ENCODE measurements at places on chromosomes 4 and X.

- no peak for DNase-seq
Observed at GRCh38 chr4:151485541-151486131, 76.7 kb downstream of the FHIP1A start.

DNA sequence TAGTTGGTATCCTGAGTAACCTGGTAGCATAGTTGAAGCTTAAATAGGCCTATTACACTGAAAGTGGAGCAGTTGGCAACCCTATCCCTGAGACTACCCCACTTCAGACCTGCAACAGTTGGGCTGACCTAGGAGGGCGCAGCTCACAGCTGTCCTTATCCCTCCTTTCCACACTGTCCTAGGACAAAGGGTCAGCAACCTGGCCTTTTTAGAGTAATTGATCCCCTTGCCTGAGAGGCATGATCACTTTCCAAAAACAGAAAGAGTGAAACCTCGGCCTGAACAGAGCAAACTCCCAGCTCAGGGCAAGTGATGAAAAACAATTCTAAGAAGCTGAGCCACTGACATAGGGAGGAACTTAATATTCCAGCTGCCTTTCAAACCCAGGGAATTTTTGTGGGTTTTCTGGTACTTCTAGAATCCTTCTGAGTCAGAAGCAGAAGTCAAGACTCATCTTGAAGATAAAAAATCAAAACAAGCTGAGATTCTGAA, 94.9 kb upstream of the MYOZ2 start:
- no peak for DNase-seq

GRCh38 chrX:113594123-113594841, 753.7 kb upstream of the AMOT start:
- no peak for DNase-seq

GRCh38 chrX:6228720-6229119, at the start of gene NLGN4X:
TSS of gene NLGN4X (minus strand) at chrX:6228867. CDS start at chrX:6151466, 77,401 bp downstream.
- DNase-seq: no peak

DNA sequence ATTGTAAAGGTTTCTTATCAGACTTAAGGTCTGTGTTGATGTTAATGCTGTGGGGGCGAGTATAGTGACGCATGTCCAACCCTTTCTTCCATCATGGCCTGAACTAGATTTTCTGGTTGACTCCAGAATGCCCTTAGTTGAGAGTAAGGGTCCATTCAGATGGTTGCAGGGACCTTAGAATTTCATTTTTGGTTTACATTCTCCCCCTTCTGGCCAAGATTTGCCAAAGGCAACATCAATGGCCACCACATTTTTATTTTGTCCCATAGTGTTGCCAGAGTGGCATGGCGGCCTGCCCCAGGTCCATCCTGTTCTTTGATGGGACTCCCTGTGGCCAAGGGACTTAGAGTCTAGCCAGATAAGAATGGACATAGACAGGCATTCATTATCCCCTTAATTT, 368.5 kb downstream of the GPM6A start:
- DNase-seq: no peak

DNA sequence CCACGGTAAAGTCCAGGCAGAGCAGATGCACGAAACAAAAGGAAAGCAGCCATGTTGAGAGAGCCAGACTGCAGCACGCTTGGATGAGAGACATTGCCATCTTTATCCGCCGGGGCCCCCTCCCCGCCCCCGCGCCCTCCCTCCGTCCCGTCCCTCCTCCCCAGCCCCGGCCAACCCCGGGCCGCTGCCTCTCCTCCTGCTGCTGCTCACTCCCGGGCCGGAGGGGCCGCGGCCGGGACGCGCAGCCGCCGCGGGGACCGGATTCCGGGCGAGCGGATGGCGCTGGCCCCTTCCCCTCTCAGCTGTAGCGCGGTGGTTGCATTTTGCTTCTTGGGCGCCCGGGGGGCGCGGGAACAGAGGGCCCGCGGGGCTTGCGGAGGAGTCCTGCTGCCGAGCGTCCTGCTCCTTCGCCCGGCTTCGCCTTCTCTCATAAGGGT, 542 bp downstream of the RNF150 start:
- peak; percentile 63 for DNase-seq

- no peak for DNase-seq
Observed at GRCh38 chrX:13177921-13178566, 133.6 kb upstream of the FAM9C start.

DNA sequence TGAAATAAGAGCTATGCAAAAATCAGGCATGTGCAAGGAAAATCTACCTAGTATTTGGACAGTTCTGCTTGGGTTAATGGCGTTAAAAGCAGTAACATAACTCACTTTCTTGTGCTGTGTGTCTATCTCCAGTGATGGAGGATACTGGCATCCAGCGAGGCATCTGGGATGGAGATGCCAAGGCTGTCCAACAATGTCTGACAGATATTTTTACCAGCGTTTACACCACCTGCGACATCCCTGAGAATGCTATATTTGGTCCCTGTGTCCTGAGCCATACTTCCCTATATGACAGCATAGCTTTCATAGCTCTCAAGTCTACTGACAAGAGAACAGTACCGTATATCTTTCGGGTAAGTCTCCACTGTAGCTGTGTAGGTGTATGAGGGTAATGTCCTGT, 2.6 kb downstream of the PRDM8 start:
- no peak for DNase-seq

DNA sequence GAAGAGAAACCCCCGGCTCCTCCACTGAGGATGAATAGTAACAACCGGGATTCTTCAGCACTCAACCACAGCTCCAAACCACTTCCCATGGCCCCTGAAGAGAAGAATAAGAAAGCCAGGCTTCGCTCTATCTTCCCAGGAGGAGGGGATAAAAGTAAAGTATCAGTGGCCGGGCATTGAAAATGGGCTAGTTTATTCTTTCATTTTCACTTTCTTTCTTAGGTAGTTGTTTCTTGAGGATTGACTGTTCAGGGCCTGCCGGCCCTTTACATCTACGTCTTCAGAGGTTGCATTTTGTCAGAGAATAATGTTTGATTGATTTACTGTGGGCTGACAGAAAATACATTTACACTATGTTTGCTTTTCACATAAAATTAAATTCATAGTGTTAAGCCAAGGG, 27.1 kb downstream of the PAK3 start:
- DNase-seq: no peak

GRCh38 chrX:129808158-129808828, 28.5 kb downstream of the SASH3 start:
- DNase-seq: no peak

GRCh38 chr4:54731976-54732375, 74.2 kb downstream of the KIT start:
- DNase-seq: no peak

DNA sequence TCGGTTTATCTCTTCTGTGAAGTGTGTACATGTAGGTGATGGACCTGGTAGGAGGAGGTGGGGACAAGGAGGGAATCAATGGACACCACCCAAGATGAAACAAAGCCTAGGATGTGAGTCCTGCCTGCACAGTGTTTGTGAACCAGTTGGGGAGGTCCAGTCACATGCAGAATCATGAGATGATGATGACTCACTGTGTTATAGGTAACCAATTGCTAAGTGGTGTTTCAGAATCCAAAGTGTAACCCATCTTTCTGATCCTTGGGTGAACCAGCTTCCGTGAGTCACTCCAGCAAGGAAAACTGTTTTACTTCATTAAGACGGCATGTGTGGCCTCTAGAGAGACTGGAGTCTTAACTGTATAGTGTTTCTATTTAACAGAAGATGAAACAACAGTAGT, 57.9 kb upstream of the HPF1 start:
- DNase-seq: no peak

- no peak for DNase-seq
Observed at GRCh38 chrX:10819973-10820372, 199.6 kb upstream of the MID1 start.

DNA sequence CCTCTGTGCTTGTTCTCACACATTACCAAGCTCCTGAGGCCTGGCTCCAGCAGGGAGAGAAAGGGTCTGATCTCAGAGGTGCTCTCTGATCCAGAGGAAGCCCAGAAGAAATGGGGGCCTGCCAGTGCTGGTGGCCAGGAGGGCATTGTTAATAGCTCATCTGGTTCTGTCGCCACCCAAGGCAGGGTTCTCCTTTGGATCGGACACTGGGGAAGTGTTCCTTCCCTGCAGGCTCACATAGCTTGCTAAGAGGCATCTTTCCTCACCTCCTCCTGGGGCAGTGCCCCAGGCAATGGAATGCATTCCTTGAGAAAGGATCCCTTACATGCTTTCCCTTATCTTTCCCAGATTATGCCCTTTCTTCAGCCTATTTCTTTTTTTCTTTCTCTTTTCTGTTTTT, 53.8 kb downstream of the RBM47 start:
- no peak for DNase-seq

DNA sequence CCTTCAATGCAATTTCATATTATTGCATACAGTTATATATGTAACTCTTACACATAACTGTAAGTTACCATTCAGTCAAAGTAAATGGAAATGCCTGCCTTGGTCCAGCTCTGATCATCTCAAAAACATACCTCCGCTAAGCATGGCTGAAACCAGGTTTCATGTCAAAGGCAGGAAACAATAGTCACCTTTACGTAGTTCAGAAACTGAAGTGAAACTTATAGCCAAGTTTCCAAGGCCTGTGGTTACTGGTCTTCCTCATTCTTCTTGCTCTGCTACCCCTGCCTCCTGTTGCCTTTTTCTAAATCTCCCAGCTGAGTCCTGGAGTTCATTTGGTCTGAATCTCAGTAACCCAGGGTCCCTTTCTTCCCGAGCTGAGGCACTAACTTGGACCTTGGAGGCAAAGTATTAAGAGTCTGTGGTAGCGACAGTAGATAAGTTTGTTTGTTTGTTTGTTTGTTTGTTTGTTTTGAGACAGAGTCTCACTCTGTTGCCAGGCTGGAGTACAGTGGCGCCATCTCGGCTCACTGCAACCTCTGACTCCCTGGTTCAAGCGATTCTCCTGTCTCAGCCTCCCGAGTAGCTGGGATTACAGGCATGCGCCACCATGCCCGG, 30.8 kb downstream of the DAPP1 start:
- no peak for DNase-seq

DNA sequence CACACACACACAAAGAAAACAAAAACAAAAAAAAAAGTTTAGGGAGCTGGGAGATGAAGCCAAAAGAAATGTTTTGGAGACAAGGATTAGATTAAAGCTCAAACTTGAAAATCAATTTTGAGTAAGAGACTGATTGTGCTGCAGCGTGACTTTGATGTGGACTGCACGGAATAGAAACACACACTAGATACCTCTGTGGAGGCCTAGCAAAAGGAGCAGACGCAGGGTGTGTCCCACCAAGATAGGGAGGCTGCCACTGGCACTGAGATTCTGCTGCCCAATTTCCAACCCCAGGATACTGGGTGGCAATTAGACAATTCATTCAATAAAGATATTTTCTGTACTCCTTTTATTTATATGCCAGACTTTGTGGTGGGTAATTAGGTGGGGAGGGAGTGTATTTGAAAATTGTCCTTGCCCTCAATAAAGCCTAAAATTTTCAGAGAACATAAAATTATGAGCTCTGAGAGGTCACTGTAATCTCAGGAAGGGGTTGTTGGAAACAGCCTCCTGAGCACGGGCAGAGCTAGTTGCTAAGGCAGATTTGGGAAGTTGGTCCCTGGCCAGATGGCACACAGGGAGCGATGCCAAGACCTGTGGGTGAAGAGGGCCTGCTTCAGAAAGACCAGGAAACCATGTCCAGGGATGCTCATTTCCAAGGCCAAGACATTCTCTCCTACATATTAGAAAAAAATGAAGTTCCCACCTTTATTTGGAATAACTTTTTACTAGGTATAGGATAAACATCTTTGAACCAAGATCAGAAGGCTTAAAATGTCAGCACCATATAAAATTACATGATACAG, 1.9 kb upstream of the PPP3CA start:
- peak; percentile 78 for DNase-seq

DNA sequence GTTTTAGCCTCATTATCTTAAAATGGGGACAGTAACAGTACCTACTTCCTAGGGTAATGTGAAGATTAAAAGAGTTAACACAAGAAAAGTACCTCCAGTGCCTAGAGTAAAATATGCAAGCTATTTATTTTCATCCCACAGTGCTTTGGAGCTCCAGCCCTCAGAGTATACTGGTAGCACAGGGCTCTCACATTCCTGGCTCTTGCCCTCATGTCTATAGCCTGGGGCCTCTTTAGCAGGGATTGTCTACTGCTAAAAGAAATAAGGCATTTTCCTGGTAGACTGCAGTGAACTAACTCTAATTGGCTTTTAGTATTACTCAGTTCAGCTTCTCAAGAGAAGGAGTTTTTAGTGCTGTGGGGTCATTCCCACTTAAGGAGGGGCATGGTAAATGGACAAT, 60.8 kb downstream of the RRAGB start:
- no peak for DNase-seq

- DNase-seq: no peak
Observed at GRCh38 chr4:146029939-146030710, 91.5 kb upstream of the ZNF827 start.

DNA sequence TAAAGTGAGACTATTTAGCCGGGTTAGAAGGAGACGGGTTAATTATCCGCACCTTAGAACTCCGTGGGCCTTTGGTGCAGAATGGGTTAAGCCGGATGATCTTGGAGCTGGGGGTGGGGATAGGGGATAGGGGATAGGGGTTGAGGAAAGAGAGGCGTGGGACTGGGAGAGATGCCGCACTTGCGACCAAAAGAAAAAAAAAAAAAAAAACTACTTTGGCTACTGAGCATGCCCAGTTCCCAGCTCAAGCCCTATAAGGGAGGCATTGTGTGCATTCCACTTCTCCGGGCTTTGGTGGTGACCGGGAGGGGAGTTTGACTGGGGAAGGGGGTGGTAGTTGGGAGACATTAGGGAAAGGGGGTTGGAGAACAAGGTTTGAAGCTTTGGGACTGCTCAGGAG, at the start of gene SLITRK4:
Gene SLITRK4 (minus strand): TSS at position 187 of the 400 bp plus-strand sequence. CDS start 4,993 bp downstream, outside the sequence.
- no peak for DNase-seq

GRCh38 chr4:122195718-122196117, 43.6 kb downstream of the BLTP1 start:
- no peak for DNase-seq

DNA sequence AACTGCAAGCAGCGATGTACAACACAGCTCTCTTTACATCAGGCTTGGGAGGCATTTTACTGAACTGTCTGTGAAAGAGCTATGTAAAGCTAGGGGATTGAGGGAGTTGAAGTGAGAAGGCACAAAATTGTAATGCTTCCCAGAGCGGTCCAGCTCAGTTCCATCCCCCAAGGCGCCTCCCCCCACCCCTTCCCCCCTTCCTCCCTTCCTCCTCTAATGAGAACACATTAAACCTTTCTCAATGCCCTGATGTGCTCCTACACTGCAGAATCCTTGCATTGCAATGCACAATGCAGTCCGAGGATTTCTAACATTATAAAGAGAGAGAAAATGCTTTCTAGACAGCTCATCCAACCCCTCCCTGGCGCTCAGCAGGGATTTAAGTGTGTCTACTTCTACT, 73.9 kb downstream of the CXXC4 start:
- no peak for DNase-seq

- no peak for DNase-seq
Observed at GRCh38 chrX:39002466-39002865, 201.2 kb downstream of the MID1IP1 start.

GRCh38 chr4:2367626-2368025, 50.8 kb downstream of the ZFYVE28 start:
- peak; percentile 36 for DNase-seq

- DNase-seq: peak; percentile 83
Observed at GRCh38 chrX:41275661-41276609, 58.0 kb upstream of the DDX3X start.
